Parietal lobe (tissue), 2 donors: ENCODE measurements at places on chromosomes 7 and 10. TPM values are rescaled to one million over a fixed set of nuclear protein-coding genes. Genes with fewer than 3 reads are reported as not detected.

PPP2R2D gene
- total RNA-seq, result 66.7 TPM

OPN4 gene
- total RNA-seq, result not detected

CLDN3 gene
- total RNA-seq, result not detected

BRI3 gene
- total RNA-seq, result 16.0 TPM

GRID2IP gene
- total RNA-seq, result 1.3 TPM

SORCS3 gene
- total RNA-seq, result 23.5 TPM

PALD1 gene
- 10.3 TPM for total RNA-seq

LAMTOR4 gene
- total RNA-seq, result 31.0 TPM

IFIT3 gene
- 2.8 TPM for total RNA-seq

PAPOLB gene
- 3.8 TPM for total RNA-seq

MTERF1 gene
- 30.4 TPM for total RNA-seq

IPMK gene
- 23.2 TPM for total RNA-seq

GCK gene
- total RNA-seq, result 5.3 TPM

SPDYE1 gene
- not detected for total RNA-seq

DNAAF5 gene
- total RNA-seq, result 14.7 TPM

CYP2C18 gene
- total RNA-seq, result not detected

CALHM3 gene
- total RNA-seq, result not detected

ABCB1 gene
- total RNA-seq, result 7.8 TPM

OR13A1 gene
- 0.63 TPM for total RNA-seq

HTR5A gene
- total RNA-seq, result 0.94 TPM

VIPR2 gene
- total RNA-seq, result 0.63 TPM

MNX1 gene
- not detected for total RNA-seq

BRAT1 gene
- 25.0 TPM for total RNA-seq

COL17A1 gene
- not detected for total RNA-seq

PPRC1 gene
- total RNA-seq, result 21.6 TPM

ADAM8 gene
- 2.8 TPM for total RNA-seq

TMEM176B gene
- total RNA-seq, result not detected

CYP2E1 gene
- 16.3 TPM for total RNA-seq

OLAH gene
- not detected for total RNA-seq

ZNF716 gene
- total RNA-seq, result not detected

MEOX2 gene
- total RNA-seq, result not detected

TET1 gene
- 41.3 TPM for total RNA-seq

BHLHA15 gene
- total RNA-seq, result 10.3 TPM
